ENCODE measurements at places on chromosomes 1 and 21.

GRCh38 chr21:38349111-38349746 is 92.4 kb downstream of the KCNJ15 start:
- no peak for DNase-seq

DNA sequence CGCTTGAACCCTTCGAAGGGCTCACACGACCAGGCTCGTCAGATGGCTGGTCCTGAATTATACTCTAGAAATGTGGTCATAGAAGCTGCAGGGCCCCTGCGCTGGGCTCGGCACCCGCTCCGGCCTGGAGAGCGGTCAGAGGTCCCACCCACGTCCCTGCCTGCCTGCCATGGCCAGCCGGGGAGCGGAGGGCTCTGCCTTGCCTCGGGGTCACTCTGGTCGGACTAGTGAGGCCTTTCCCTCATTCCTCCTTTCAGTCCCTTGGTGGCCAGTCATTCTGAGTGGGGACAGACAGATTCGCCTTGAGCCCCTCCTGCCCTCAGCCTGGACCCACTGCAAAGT is 529 bp upstream of the MARCKSL1 start:
- DNase-seq, result no peak

DNA sequence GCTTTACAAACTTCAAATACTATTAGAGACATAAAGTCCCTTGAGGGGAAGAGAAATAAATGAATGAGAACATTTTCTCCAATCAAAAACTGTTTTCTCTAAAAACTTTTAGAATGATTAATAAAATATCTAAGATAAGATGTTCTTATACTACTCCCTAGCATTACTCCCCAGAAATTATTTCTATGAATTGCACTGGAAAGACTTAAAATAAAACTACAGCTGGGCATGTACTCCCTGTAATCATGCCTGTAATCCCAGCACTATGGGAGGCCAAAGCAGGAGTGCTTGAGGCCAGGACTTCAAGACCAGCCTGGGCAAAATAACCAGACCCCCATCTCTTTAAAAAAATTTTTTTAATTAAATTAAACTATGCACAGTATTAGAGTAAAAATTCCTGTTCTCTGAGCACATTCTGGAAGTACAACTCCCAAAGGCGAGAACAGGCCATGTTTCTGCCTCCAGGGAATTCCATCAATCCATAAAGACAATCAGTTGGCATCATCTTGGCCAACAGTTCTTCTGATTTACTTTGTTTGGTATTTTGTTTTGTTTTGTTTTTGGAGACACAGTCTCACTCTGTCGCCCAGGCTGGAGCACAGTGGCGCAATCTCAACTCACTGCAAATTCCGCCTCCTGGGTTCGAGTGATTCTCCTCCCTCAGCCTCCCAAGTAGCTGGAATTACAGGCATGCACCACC is 77.9 kb downstream of the TGFBR3 start:
- no peak for DNase-seq

DNA sequence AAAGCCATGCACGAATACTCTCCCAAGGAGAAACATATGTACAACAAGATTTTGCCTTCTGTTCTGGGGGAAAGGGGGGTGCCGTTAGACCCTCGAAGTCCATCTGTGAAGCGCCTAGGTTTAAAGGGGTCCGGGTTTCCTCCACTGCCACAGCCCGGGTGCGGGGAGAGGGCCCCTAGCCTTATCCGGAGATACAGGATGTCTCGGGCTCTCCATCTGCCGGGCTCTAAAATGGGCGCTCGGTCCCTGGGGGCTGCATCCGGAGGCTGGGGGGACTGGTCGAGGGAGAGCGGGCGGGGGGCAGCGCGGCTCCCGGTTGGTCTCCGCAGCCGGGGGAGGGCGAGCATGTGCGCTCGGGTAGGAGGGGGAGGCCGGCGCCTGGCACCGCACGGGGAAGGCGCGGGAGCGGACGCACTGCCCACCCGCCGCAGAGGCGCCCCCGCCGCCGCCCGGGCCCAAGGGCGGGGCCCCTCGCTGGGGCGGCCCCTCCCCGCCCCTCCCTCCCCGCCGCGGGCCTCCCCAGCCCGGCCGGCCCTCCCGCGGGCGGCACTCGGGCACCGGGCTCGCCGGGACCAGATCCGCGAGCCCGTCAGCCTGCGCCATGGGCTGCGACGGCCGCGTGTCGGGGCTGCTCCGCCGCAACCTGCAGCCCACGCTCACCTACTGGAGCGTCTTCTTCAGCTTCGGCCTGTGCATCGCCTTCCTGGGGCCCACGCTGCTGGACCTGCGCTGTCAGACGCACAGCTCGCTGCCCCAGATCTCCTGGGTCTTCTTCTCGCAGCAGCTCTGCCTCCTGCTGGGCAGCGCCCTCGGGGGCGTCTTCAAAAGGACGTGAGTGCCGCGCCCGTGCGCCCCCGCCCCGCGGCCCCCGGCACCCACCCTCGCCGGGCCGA is 63.1 kb downstream of the ELK4 start:
- no peak for DNase-seq

DNA sequence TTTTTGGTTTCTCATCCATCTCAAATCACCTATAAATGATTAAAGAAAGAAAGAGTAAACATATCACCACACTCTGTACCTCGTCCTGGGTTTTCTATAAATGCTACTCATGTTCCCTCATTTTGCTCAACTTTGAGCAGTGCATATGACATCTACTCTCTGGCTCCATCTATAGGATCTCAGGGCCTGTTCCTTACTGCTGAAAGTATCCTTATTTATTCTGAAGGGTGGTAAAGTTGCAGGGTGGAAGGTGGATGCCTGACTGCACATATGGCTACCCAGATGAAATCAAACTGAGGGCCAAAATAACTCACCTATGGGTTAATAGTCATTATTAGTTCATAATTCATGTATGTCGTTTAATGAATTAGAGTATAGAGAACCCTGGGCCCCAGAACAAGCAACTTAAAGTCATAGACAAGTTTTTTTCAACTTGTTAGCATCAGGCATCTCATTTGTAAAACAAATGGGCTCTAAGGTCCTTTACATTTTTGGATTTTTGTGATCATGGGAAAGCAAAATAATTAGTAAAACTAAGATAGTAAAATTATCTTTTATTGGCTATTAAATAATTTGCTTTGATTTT is 46.5 kb downstream of the NCF2 start:
- DNase-seq, result no peak

- DNase-seq, result no peak
Observed at GRCh38 chr1:54230507-54231339, 30.8 kb downstream of the MRPL37 start.

GRCh38 chr1:66996018-66996682 is 57.8 kb downstream of the SLC35D1 start:
- peak; percentile 22 for DNase-seq

DNA sequence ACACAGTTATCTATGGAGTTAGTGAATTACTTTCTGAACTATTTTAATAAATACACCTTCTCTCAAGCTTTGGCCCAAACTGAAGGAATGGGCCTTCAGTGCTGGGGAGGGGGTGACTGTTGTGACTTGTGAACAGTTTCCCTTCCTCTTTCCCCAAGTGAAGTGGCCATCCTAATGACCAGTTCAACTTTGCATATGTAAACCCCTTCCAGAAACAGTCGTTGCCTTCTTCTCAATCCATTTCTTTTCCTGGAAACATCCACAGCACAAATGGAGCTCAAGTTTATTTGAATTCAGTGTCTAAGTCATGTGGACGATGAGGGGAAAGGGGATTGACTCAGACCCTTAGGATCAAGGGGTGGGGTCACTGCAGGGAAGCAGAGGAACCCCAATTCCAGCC is 1.3 kb upstream of the INPP5B start:
- DNase-seq, result no peak

- DNase-seq, result no peak
Observed at GRCh38 chr1:203148579-203148978, 21.1 kb downstream of the ADORA1 start.

DNA sequence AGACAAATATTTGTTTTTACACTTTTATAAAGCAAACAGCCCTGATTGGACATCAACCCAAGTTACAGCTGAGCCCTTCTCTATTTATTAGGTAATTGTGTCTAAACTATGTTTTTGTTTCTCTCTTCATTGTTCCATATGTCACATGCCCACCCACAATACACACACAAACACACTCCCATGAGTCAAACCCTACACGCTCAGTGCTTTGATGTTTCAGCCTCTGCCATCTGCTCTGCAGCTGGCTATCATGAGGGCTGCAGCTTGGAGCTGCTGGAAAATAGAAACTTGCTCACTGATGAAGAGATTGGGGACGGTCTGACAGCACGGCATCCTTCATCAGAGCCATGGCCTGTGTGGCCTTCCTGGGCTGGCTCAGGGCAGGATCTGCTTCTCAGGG is 41.7 kb downstream of the PSMG1 start:
- no peak for DNase-seq

- DNase-seq, result no peak
Observed at GRCh38 chr1:157517016-157517415, 35.3 kb downstream of the FCRL5 start.

GRCh38 chr1:229095325-229095724 is 175.6 kb upstream of the RAB4A start:
- DNase-seq, result no peak

DNA sequence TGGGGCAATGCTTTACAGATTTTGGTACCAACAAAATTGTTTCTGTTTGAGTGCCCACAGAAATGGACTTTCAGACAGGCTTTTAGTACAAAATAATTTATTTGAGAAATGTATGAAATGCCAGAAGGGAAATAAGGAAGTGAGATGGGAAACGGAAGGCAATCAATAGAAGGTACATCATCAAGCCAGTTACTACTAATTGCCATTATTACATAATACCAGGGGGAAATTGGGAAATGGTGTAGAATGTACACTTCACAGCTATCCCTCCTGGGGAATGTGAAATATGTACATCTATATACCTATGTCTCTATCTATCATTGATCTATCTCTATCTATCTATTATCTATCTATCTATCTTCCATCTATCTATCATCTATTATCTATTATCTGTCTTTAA is 264.6 kb upstream of the B3GALT2 start:
- DNase-seq, result no peak

GRCh38 chr1:167676205-167676915 is 45.4 kb upstream of the MPZL1 start:
- DNase-seq, result no peak

DNA sequence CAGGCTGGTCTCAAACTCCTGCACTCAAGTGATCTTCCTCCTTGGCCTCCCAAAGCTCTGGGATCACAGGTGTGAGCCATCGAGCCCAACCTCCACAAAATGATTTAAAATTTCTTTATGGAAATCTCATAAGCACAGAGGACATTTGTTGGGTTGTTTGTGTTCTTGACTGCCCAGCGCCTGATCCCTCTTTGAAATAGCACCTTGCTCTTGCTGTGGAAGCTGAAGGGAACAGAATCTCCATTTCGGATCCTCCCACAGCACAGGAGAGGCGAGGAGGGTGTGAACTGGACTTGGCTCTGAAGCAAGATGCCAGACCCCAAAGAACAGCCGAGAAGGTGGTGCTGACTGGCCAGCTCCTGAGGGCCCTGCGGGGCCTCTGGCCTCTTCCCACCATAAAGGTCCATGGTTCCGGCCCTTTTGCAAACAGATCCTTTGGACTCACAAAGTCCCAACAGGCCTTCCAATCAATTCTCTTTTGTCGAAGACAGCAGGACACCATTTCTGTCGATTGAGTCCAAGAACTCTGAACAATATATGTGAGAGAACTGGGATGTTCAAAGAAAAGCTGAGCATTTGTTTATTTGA is 45.6 kb upstream of the COA6 start:
- DNase-seq, result no peak

- DNase-seq, result no peak
Observed at GRCh38 chr1:156471496-156472490, 28.8 kb downstream of the MEF2D start.

DNA sequence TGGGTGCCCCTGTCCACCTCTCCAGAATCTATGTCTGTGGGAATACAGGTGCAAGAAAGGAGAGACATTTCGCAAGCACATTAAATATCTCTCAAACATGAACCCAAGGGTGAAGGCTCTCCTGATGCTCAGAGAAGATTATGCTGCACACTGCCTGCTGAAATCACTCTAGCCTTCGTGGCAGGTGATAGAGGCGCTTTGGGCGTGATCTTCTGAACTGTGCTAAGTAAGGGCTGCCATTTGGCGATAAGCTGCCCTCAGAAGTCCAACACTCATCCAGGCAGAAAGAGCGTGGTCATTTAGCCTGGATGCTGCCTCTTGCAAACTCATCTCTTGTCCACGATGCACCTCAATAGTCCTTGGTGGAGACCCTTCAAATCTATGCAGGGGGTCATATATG is 241.9 kb downstream of the KAZN start:
- DNase-seq, result no peak

GRCh38 chr1:89274411-89274857 is 1.8 kb upstream of the GBP5 start:
- DNase-seq, result no peak

DNA sequence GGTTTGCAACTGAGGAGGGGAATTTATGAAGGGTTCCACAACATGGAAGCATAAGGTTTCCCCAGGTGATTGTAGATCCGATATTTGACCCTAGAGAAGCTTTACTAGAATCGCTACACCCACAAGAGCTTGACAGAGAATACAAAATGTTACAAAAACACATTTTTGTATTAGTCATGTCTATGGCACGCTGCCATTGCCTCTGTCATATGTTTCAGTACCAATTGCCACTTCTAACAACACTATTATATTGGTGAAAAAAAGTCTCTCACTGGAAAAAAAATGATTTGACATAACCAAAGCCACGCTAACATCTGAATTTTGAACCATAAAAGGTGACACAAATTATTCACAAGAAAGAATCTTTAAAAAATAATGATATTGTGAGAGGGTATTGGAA is 214.5 kb downstream of the KCNT2 start:
- DNase-seq, result no peak

DNA sequence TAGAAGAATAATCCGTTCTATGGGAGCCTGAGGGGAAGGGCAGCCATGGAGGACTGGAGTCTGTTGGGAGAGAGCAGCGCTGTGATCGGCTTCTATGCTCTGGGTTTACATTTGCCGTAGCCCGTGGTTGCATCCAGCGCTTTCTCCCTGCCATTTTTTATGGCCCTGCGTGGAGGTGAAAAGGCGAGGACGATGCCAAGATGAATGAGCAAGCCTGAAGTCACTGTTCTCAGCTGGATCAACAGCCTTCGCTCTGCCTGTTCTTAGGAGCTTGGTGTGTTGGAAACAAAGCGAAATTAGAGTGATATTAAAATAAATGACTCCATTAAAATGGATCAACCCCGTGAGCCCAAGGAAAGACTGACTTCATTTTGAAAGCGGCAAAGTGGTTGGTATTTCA is 120.2 kb downstream of the KCNJ6 start:
- no peak for DNase-seq

- DNase-seq, result no peak
Observed at GRCh38 chr1:173925306-173926242, 8.4 kb upstream of the SERPINC1 start.

- DNase-seq, result no peak
Observed at GRCh38 chr21:34203851-34204420, 130.6 kb downstream of the MRPS6 start.
